ENCODE measurements at places on chromosomes 12 and 14.
A peak's percentile ranks its signal among the peaks of the same experiment; 100 is the strongest.

GRCh38 chr14:81737938-81738337 is 204.3 kb upstream of the SEL1L start:
- DNase-seq, result no peak

- no peak for DNase-seq
Observed at GRCh38 chr12:44570036-44570583, 306.0 kb downstream of the NELL2 start.

- peak; percentile 71 for DNase-seq
Observed at GRCh38 chr14:75518625-75519024, 3.6 kb upstream of the BATF start.

- no peak for DNase-seq
Observed at GRCh38 chr14:75976826-75977581, 4.8 kb downstream of the TGFB3 start.

- DNase-seq, result peak; percentile 66
Observed at GRCh38 chr14:50954811-50955372, 10.6 kb upstream of the PYGL start.

GRCh38 chr12:12156828-12157227 is 86.1 kb downstream of the BCL2L14 start:
- DNase-seq, result no peak

DNA sequence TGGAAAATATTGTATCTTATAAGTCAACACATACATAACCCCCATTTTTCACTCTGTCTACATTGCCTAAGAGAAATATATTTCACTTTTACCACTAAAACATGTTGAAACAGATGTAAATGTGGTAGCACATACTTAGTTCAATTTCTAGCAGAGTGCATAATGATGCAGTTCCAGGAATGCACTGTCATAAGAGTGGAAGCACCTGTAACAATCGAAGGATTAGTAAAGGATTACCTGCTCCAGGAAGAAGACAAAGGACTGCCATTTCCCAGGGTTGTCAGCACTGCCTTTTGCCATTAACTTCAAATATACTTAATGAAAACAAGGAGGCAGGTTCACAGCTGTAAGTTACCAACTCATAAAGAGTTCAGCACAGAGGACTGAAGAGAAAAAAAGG is 24.6 kb downstream of the DAD1 start:
- no peak for DNase-seq

DNA sequence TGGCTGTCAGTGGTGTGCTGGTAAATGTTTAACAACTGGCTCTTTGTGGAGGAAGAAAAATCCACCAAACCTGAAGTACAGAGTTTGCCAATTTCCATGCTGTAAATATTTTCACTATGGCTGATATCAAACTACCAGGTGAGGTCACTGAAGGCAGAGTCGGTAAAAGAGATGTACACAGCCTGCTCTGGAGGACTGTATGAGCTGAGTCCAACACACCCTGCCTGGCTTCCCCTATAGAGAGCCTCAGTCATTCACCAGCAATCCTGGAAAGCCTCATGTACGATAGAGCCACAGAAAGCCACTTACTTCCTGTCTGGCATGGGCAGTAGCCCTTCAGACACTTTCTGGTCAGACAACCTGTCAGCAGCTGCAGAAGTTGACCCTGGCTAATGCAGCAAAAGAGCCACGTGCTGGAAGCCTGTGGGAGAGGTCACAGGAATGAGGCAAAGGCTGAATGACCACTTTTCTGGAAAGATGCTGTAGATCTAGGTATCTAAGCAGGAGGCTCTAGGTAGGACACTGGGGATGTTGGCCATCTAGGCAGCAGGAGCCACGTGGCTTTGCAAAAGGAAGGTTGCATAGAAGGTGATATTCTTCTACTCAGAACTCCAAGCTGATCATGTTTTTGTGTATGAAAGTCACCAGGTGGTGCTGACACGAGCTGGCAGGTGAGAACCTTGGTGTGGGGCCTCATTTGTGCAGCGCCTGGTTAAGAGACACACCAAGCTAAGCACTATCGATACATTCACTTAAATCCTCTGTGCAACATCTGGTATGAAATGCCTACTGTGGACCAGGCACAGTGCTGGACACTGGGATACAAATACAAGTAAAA is 553.9 kb downstream of the VRK1 start:
- DNase-seq, result no peak

DNA sequence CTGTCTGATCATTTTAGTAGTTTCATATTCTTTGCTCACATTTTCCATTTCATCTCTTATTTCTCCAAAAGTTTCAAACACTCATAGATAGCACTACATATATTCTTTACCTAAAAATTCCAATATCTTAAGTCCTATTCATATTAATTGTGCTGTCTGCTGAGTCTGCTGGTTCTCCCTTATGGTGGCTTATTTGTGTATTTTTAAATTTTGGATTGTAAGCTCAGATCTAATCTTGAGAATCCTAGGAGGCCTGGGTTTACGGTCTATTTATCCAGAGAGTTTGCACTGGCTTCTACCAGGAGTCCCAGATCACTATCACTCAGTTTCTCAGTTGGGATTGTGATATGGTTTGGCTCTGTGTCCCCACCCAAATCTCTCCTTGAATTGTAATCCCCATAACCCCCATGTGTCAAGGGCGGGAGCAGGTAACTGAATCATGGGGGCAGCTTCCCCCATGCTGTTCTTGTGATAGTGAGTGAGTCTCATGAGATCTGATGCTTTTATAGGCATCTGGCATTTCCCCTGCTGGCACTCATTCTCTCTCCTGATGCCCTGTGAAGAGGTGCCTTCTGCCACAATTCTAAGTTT is 10.2 kb downstream of the NT5DC3 start:
- no peak for DNase-seq

- DNase-seq, result peak; percentile 56
Observed at GRCh38 chr12:54385251-54385914, 850 bp upstream of the ZNF385A start.

DNA sequence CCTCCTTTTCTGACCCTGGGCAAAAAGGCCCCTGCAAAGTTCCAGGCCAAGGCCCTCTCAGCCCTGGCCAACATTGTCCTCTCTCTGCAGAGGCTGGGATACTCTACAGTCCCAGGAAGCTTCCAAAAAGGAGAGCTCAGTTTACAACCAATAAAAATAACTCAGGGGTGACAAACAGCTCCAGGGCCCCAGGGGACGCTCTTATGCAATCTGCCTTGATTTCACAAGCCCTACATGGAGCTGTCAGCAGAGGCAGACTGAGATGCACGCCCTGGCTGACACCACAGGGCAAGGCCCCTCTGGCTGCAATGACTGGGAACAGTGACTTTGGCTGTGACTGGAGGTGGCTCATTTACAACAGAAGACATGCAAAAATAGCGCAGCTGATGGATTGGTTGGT is 129.0 kb upstream of the MED13L start:
- DNase-seq, result peak; percentile 100

- peak; percentile 65 for DNase-seq
Observed at GRCh38 chr14:65434216-65434850, 21.8 kb downstream of the FUT8 start.
